ENCODE measurements at places on chromosomes 12 and 14.

- no peak for DNase-seq
These were observed 70.6 kb upstream of the GSC start for GRCh38 chr14:94840467-94840866.

DNA sequence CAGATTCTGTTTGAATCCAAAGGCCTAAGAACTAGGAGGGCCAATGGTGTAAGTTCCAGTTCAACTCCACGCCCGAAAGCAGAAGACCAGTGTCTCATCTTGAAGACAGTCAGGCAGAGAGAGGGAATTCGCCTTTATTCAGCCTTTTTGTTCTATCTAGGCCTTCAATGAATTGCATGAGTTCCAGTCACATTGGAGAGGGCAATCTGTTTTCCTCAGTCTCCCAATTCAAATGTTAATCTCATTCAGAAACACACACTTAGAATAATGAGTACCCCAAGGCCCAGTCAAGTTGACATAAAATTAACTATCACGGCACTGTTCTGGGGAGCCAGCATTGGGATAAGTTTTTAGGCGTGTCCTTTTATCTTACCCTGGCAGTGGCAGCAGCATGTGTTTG lies 65.8 kb downstream of the C14orf39 start:
- no peak for DNase-seq

GRCh38 chr14:61932974-61933373 lies 170.8 kb downstream of the SNAPC1 start:
- DNase-seq, result no peak

GRCh38 chr14:103391048-103391447 lies 5.8 kb downstream of the MARK3 start:
- DNase-seq, result no peak

- no peak for DNase-seq
These were observed 125.5 kb downstream of the TMTC3 start for GRCh38 chr12:88267630-88268029.

DNA sequence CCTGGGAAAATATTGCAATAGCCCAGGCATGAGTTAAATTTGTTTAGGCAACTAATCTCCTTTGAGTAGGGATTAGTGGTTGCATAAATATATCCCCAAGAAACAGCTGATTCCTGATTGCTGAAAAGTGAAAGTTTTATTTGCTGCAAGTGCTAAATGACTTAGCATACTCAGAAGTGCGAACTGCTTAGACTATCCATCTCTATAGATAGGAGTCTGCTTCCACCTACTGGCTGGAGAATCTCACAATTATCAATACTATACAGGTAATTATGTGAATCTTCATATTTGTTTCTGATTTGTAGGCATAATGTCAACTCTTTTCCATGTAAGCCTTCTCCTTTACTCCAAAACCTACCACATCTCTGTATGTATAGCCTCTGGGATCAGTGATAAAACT lies 12.0 kb upstream of the SLCO1B3 start:
- peak; percentile 37 for DNase-seq

GRCh38 chr12:119156401-119157044 lies 22.2 kb upstream of the HSPB8 start:
- no peak for DNase-seq

DNA sequence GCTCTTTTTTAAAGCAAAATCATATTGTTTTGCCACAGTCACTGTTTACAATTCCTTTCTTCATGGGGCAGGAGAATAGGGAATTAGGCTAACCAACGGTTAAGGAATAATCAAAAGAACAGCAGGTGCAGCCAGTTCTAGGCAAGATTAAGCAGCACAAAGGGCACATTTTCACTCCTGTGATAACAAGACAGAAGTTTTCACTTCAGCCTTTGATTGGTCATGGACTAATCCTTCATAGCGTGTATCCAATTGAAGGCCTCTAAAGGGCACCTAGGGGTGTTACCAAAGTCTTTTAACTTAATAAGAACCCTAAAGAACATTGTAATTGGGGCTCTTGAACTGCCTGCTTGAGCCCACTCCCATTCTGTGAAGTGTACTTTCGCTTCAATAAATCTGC lies 206.9 kb upstream of the AMIGO2 start:
- no peak for DNase-seq

DNA sequence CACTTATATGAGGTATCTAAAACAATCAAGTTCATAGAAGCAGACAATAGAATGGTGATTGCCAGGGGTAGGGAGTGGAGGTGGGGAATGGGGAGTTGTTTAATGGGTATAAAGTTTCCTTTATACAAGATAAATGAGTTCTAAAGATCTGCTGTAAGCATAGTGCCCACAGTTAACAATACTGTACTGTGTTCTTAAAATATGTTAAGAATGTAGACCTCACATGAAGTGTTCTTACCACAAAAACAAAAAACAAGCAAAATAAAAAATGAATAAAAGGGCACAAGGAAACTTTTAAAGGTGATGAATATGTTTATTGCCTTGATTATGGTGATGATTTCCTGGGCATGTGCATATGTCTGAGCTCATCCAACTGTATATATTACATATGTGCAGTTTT lies 211.8 kb downstream of the MSRB3 start:
- DNase-seq, result no peak

- DNase-seq, result no peak
These were observed 14.6 kb downstream of the COL2A1 start for GRCh38 chr12:47989666-47990065.

DNA sequence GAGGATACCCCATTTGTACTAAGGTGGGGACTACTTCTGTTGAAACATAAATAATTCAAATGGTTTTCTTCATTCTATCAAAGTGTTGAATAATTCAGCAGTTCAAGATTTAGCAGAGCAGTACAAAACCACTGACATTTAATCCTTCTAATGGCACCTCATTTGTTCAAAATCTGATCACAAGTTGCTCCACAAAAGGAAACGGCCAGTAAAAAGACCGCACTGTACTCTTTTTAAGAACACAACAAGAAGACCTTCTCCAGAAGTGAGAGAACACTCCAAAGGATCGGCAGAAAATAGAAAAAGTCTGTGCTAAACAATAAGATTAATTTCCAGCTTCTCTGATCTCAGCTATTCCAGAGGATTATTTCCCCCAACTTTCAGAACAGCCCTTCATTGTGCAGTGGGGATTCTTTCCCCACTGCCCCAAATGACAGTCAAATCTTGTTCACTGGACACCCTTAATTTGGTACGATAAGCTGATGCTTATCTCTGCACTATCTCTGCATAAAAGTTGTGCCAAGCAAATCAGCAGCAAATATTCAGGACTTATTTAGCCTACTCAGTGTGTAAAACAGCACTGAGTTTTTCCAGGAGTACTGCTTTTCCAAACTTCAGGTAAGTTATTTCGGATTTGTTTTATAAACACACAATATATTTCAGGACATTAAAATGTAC lies 5.2 kb downstream of the MPHOSPH9 start:
- no peak for DNase-seq

GRCh38 chr14:95389471-95390011 lies 69.8 kb upstream of the CLMN start:
- DNase-seq, result no peak

DNA sequence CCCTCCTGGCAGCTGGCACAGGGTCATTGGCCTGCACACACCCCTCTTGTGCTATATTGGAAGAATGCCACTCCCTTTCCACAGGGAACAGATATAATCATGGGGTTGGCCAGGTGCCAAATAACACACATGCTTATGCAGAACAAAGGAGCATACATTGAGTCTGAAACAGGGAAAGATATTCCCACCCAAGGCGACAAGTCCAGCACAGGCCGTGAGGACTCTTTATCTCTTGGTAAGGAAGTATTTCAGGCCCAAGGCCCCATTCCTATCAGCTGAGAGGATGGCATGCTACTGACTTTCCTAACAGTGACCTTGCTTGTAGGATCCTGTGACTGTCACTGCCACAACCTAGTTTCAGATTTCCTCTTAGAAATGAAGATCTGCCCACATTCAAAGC lies 59.0 kb upstream of the STXBP6 start:
- no peak for DNase-seq

- no peak for DNase-seq
These were observed 3.0 kb downstream of the ACRBP start for GRCh38 chr12:6644257-6644596.

DNA sequence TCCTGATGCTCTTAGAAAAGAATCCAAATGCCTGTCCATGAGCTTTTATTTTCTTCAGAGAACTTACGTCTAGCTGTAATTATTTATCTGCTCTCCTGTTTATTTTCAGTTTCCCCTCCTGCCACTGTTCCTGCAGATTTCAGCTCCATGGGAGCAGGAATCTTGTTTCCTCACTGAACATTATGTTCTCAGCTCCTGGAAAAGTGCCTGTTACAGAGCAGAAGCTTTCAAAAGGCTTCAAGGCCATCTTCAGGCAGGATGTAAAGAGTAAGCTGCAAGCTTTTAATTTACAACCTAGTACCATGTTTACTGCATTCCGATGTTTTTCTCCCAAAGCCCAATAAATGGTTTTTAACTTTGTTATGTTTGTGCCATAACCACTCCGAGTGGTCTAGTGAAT lies 98.4 kb upstream of the BTG1 start:
- peak; percentile 81 for DNase-seq

DNA sequence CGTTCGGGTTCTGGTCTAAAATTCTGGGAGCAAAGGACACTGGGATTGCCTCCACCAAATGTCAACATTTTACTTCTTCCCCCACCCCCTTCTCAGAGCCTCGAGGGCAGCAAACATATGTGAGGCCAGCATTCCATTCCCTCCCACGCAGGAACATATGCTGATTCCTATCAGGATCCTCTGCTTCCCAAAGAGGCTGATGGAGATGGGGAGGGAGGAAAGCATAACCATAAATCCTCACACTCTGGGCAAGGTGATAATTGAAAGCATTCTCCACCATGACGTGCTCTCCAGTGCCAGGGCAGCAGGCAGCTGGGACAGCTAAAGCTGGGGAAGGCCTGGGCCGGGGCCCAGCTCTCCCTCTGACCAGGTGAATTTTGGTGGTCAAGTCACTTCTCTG lies 395.0 kb downstream of the ZFP36L1 start:
- DNase-seq, result no peak

- no peak for DNase-seq
These were observed 873.6 kb downstream of the C12orf50 start for GRCh38 chr12:87155621-87156020.

- DNase-seq, result peak; percentile 45
These were observed 717 bp downstream of the ORAI1 start for GRCh38 chr12:121626853-121627640.

GRCh38 chr12:118959348-118959747 lies 22.0 kb upstream of the SRRM4 start:
- no peak for DNase-seq

- no peak for DNase-seq
These were observed 45.9 kb downstream of the GPR135 start for GRCh38 chr14:59419303-59419702.

DNA sequence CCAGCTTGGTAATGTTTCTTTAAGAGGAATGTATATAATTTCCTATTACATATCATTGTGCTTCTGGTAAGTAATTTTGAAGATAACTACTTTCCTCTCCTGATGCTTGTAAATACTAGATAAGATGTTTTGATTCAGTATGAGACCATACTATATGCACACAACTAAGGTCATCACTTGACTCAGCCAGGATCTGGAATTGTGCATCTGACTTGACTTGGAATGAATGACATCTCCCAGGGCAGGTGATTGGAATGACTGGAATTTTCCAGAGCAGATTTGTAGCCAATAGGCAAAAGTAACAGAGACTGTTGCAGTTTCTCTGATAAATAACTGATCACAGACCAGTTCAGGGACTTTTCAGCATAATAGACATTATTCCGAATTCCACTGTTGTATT lies 11.1 kb downstream of the BEST3 start:
- DNase-seq, result no peak

DNA sequence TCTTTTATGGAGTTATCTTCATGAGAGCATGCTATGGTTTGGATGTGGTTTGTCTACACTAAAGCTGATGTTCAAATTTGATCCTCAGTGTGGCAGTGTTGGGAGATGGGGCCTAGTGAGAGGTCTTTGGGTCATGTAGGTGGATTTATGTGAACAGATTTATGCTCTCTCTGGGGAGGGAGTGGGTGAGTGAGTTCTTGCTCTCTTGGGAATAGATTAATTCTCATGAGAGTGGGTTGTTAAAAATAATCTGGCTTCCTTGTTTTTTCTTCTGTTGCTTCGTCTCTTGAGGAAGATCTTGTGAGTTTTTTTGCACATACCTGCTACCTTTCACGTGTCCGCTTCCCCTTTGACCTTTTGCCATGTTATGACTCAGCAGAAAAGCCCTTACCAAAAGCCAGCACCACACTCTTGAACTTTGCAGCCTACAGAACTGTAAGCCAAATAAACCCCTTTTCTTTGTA lies 20.5 kb downstream of the DERA start:
- no peak for DNase-seq

DNA sequence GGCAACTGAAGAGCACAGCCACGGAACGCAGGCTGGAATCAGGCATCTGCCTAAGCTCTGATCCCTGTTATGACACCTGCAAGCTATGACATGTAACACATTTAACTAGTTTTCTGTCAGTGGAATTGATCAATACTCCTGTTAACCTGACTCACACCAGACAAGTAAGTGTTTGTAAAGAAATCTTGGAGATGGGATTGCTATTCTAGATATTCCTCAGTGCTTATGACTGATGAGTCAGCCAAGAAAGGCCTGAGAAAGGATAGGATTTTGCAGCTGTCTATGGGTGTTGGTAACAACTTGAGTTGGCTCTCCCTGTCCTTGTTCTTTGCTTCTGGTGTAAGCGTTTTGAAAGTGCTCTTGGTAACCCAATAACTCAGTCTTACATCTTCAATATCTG lies 110.5 kb downstream of the GPR135 start:
- DNase-seq, result no peak

- no peak for DNase-seq
These were observed 673.8 kb upstream of the MGAT4C start for GRCh38 chr12:86929962-86930361.

DNA sequence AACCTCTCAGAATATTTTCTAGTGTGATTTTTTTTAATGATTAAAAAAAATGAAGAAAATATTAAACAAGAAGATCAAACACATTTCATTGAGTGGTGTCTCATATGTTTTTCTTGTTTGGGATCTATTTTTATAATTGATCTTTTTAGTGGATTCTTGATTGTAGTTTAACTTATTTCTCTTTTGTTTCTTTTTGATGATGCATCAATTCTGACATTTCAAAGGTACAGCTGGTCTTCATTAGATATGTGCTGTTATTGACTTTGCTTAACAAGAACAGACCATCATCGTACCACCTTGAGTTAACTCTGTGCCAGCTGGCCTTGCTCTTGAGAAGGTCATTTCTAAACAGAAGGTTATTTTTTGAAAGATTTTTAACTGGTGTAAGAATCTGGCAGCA lies 45.8 kb upstream of the FGD4 start:
- DNase-seq, result no peak

- DNase-seq, result no peak
These were observed 21.6 kb upstream of the SDR39U1 start for GRCh38 chr14:24463884-24464785.

GRCh38 chr12:3042826-3043225 lies 34.4 kb upstream of the TSPAN9 start:
- no peak for DNase-seq

GRCh38 chr14:101002738-101003137 lies 99.2 kb upstream of the RTL1 start:
- DNase-seq, result no peak

All from muscle of arm (tissue), 14 donors.